Activated CD4-positive, alpha-beta T cell treated with anti-CD3 and anti-CD28 coated beads, Interleukin-2, amount 10 ng/mL, durations not matched to agents 7 days and 5 days (primary cell): ENCODE measurements at places on chromosomes 11 and 22.

DNA sequence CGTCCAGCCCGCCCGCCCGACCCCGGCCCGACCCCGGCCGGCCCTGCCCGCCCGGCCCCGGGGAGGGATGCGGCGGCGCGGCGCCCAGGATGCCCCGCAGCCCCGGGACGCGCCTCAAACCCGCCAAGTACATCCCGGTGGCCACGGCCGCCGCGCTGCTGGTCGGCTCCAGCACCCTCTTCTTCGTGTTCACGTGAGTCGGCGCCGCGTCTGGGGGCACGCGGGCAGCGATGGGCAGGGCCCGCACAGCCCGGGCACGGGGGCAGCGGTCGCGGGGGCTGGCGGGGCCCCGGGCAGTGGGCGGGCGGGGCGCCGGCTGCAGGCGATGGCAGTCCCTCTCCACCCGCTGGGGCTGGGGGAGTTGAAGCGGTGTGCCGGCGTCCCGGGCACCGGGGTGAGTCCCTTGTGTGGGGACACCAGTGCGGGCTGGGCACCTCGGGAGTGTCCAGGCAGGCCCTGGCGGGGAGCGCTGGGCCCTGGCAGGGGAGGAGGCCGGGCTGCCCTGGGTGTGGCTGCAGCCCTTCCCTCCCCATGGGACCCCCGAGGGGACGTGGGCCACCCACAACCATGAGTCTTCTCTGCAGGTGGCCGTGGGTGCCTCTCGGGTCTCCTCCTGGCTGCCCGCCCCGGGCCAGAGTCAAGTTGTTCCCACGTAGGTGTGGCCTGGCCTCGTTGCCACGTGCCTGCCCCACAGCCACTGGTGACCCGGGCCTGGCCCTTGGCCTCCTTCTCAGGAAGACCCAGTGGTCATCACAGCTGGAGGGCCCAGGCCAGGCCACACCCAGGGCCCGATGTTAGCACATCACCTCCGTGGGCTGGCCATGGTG lies 468 bp downstream of the ZDHHC8 start:
- DNase-seq = peak; percentile 24

GRCh38 chr11:69702239-69702691 lies 1.6 kb downstream of the FGF19 start:
- DNase-seq = no peak

- DNase-seq = no peak
Observed at GRCh38 chr11:123753110-123753509, 1.2 kb downstream of the OR6X1 start.

DNA sequence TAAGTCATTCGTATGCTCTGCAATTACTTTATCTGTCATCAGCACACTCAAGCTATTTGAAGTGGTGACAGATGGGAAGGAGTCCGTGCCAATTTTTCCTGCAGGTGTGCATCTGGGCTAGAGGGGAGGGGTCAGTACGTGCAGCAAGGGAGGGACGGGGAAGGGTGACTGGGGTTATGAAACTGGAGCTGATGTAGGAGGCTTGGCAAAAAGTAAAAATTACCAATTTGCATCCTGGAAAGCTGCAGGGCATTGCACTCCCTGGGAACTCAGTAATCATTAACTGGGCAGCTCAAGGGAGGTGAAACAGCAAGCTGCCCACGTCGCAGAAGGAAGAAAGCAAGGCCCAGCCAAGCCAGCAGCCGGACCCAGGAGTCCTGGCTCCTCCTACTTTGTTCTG lies 87.1 kb upstream of the TMEM45B start:
- no peak for DNase-seq

DNA sequence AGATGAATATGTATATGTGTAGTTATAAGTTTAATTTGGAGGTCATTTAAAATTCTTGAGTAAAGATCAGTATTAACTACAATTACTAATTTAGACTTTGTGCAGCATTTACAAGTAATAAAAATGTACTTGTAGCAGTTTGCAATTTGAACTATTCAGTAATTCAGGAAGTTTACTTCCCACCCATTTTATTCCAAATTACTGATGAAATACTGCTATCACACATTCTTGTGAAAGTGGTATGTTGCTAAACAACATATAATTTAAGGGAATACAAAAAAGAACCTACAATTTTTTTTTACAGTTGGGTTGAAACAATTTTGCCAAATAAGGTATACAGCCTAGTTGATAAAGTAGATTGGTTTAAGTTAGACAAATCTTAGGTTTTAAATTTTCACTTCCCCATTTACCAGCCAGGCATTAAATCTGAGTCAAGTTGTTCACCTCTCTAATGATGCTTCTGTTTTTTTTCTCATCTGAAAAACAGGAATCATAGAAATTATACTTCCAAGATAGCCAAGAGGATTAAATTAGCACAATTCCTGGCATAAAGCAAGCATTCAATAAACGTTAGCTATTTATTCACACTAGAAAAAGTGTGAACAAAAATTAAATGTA lies 45.3 kb downstream of the ZBTB44 start:
- DNase-seq = no peak

DNA sequence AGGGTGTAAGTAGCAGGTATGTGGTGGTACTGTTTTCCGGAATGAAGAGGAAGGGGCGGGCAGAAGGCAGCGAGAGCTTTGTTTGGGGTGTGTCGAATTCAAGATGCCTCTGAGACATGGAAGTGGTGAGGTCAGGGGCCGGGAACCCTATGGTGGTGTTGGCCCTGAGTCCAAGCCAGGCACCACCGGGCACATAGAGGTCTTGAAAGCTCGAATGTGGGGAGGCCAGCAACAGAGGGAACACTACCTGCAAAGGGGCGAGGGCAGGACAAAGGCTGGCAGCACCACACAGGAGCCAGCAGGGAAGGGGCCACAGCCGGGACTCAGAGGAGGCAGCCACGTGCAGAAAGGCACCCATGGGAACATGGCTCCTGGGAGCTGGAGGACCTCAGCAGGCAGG lies 57.8 kb downstream of the CDKN1C start:
- no peak for DNase-seq

- no peak for DNase-seq
Observed at GRCh38 chr11:119785131-119785530, 56.1 kb upstream of the NECTIN1 start.

DNA sequence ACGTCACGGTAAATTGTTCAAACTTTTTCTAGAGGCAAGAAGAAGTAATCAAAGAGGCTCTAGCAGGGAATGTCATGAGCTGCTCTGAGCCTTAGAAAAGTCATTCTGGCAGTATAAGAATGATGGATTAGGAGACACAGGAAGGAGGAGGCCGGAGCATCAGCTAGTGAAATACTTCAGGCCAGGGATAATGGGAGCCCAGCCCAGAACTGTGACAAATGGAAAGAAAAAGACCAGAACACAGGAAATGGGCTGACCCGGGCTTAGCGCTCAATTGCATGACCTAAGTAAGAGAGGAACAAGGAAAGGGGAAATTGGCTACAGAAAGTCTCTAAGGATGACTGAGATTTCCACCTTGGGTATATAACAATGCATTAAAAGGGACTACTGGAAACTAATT lies 108.6 kb downstream of the LARGE1 start:
- DNase-seq = no peak

GRCh38 chr11:95563859-95564258 lies 225.7 kb downstream of the FAM76B start:
- DNase-seq = no peak

GRCh38 chr11:103234974-103235373 lies 125.7 kb downstream of the DYNC2H1 start:
- no peak for DNase-seq

DNA sequence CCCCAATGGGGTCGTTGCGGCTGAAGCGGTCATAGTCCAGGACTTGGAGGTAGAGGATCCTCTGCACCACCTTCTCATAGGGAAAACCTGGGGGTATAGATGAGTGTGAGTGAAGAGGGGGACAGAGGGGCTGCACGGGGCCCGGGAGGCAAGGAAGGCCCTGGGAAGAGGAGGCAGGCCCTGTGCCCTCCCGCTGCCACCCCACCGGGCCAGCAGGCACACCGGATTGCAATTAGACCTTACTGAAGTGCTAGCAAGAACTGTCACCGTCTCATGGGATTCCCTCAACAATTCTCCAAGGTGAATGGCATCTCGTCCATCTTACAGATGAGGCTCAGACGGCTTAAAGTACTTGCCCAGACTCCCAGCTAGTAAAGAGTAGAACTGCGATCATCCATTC lies 15.9 kb downstream of the LRRC10B start:
- DNase-seq = no peak

DNA sequence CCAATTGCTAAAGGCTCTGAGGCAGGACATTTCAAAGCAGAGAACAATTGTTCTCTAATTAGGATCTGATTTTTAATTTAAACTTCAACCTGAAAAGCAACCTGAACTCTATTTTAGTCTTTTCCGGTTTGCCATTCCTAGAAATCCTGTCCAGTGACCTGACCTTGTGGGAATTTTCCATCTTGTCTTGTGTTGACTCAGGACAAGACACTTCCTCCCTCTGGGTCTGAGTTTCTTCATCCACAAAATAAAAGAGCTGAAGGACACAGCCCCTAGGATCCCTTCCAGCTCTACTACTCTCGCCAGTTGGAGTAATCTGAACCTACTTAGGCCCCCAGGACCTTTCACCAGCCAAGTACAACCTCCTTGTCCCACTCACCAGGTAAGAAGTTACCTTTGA lies 66.5 kb upstream of the POU2AF1 start:
- no peak for DNase-seq

- DNase-seq = no peak
Observed at GRCh38 chr22:45756558-45756957, 84.9 kb downstream of the ATXN10 start.

DNA sequence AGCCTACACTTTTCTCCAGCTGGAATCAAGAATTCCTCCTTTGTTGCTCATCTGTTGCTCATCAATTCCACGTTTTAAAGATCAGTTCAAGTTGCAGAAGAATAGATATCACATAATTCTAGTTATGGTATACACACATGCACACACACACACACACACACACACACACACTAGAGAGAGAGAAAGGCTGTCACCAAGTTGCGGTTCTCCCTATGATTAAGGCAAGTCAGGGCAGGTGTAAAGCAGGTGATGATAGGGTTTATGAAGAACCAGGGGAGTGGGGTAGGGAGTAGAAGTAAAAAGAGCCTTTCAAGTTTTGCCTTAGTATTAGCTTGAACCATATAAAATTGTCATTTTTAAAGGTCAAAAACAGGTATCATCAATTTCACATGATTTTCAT lies 31.7 kb upstream of the TMPRSS4 start:
- DNase-seq = no peak

DNA sequence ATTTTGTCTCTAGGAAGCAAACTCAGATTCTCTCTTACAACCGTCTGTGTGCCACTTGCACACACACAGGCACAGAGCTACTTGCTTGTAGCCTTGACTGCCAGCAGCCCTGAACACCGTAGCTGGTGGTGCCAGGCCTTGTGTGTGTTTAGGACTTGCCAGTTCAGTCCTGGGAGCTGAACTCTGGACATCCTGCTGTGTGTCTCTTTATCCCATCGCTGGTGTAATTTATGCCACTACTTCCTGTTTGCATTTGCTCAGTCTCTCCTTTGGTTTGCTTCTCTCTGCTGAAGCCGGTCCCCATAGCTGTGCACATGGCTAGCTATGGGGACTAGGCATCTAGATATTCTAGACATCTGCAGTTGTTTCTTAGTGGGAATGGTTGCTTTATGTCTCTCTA lies 24.0 kb downstream of the MARK2 start:
- peak; percentile 21 for DNase-seq

DNA sequence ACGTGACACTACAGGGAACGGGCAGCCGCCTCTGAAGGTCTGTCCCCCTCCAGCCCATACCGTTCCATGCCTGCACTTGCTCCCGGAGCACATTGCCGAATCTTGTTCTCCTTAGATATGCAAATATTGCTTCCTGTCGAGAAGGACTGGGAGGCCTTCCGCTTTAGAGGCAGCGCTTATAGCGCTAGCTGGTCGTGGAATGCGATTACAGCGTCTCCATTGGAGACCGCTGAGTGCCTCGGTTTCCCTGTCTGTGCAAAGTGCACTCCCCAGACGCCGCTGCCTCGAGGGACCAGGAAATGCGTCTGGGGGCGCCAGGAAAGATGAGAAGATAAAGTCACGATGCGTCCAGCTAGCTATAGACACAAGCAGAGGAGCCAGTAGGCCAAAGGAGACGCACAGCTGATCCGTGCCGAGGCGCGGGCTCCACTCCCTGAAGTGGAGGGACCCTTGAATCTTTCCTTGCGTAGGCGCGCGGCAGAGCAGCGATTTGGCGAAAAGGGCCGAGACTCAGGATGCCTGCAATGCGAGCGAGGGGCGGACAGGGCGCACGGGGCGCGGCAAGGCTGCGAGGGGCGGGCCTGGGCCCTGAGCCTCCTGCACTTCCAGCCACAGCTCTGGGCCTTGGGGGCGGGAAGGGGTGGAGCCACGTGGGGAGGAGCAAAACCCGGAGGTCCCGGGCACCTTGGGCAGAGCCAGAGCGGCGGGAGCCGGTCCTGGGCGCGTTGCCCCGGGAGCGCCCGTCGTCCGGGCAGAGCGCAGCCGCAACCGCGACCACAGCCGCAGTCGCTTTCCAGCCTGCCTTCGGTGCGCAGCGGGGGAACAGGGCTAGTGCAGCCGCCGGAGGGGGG lies at the start of gene RASSF10:
RASSF10 (plus strand) TSS at position 692 of the 851 bp plus-strand sequence. CDS start 261 bp downstream, outside the sequence.
- peak; percentile 9 for DNase-seq

- DNase-seq = no peak
Observed at GRCh38 chr11:76637491-76638269, 32.9 kb downstream of the LRRC32 start.

GRCh38 chr11:64538501-64538951 lies 52.5 kb upstream of the SLC22A12 start:
- DNase-seq = no peak

- DNase-seq = no peak
Observed at GRCh38 chr22:47872761-47873535, 1110.5 kb downstream of the TBC1D22A start.

GRCh38 chr11:88266919-88267318 lies 70.6 kb downstream of the CTSC start:
- no peak for DNase-seq

DNA sequence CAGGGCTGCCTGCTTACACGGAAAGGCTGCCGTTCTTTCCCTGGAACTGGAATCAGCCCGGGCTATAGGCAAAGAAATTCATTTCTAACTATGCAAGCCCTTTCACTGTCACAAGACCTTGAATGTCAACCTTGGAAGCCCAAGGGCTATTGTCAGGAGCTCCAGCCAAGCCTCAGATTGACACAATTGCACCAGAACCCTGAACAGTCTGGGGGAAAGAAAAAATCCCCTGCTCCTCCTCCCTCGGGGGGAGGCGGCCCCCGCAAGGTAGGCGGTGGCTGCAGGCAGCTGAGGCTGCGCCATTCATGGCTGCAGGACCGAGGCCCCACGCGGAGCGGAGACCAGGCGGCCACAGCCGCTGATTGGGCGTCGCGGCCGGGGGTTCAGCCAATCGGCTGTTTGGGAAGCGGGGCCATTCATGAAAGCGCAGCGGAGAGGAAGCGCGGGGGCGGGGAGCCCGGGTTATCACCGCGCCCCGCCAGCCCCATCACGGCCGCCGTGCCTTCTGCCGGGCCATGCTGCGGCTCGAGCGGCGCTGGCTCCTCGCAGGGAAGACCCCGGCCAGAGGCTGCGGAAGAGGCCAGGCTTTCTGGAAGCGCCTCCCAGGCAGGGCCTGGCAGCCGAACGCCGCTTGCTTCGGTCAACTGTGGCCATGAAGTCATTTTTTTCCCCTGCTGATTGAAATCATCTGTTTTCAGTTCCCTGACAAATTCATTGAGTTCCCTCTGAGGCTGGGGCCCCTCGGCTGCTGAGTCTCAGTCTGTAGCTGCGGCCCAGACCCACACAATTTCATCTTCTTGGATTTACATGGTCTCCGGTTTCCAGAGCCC lies 38.1 kb upstream of the LINC01488 start:
- peak; percentile 70 for DNase-seq

- DNase-seq = no peak
Observed at GRCh38 chr22:35384527-35384926, 3.6 kb downstream of the HMOX1 start.

GRCh38 chr11:86418106-86418505 lies 43.4 kb downstream of the CCDC81 start:
- DNase-seq = no peak
